ENCODE measurements at places on chromosomes 6 and 20.

GRCh38 chr6:157514659-157515496 is 133.9 kb downstream of the ZDHHC14 start:
- no peak for DNase-seq

DNA sequence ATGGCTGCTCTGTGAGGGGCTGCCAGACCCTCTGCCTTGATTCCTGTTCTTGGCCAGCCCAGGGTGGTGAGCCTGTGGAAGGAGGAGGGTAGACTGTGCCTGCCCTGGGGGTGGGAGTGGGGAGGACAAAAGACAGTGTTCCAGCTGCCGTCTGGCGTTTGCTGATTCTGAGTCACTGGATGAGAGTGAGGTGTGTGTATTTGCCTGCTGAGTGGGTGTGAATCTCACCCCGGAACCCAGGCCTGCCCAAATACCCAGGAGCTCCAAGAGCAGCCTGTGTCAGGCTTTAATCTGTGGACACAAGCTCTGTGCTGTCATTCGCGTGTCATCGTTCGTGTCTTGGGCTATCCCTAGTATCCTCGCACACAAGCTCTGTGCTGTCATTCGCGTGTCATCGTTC is 2.6 kb upstream of the LKAAEAR1 start:
- no peak for DNase-seq

- no peak for DNase-seq
Measured at GRCh38 chr6:38239719-38240451, 399.8 kb downstream of the BTBD9 start.

GRCh38 chr6:89482126-89482525 is 49.2 kb downstream of the ANKRD6 start:
- no peak for DNase-seq

DNA sequence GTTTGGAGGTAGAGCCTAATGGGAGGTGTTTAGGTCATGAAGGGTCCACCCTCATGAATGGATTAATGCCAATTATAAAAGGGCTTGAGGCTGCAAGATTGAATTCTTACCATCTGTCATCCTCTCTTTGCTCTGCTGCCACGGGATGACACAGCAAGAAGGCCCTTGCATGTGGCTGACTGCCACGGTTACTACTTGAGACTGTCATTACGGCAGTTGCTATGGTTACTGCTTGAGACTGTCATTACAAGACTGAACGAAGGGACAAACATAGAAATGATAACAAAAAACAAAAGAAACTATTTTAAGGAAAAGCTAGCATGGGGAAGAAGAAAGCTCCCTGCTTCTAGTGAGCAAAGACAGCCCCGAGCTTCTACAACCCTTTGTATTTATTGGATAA is 715.0 kb downstream of the TFAP2A start:
- DNase-seq: no peak

DNA sequence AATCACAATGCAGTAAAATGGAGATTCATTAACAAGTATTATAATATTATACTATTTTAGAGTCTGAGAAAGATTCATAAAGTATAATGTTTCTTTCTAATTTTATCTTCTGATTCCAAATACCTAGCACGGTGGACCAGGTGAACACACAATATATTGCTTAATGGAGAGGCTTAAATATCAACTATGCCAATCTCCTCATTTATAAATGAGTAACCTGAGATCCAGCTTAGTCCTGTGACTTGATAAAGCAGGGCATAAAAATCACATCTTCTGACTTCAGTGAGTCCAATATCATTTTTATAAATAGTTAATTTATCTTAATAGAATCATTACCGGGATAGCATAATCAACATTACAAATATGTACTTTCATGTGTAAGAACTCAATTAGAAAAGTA is 144.4 kb upstream of the GJE1 start:
- no peak for DNase-seq

DNA sequence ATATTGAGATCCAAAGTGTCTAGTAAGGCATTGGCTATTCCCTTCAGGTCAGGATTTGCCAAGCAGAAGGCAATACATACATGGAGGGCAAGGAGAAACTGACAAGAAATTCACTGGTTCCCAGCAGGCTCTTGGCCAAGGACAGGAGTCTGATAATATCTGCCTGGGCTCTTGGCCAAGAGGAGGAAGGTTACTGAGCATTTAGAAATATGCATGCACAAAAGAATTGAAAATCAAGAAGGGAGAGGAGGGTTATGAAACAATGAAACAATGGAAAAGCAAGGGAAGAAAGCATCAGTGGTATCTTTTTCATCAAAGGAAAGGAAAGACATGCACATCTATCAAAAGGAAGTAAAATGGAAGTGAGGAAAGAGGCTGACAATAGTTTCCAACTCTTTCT is 42.4 kb downstream of the ARHGAP18 start:
- no peak for DNase-seq

DNA sequence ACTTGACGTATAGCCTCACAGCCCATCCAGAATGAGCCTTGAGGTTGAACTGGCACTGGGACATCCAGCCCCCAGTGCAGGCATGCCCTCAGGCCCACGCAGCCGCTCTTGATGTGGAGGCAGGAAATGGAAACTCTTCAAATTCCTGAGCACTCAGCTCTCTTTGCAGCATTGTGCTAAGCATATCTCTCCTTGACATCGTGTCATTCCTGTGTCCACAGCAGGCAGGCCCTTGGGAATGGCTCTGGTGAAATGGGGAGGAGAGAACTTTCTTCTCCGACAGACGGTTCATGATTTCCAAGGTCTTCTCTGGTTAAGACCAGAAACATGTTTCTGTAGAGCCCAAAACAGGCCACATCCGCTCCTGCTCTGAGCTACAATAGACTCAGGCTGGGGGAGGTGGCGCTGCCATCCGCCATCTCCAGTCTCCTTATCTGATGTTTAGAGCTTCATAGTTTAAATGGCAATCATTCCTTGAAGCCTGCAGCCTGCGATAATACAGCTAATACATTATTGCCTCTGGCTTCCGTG is 248.8 kb downstream of the CDH4 start:
- DNase-seq: no peak

GRCh38 chr20:51995551-51995951 is 193.2 kb upstream of the SALL4 start:
- DNase-seq: no peak

DNA sequence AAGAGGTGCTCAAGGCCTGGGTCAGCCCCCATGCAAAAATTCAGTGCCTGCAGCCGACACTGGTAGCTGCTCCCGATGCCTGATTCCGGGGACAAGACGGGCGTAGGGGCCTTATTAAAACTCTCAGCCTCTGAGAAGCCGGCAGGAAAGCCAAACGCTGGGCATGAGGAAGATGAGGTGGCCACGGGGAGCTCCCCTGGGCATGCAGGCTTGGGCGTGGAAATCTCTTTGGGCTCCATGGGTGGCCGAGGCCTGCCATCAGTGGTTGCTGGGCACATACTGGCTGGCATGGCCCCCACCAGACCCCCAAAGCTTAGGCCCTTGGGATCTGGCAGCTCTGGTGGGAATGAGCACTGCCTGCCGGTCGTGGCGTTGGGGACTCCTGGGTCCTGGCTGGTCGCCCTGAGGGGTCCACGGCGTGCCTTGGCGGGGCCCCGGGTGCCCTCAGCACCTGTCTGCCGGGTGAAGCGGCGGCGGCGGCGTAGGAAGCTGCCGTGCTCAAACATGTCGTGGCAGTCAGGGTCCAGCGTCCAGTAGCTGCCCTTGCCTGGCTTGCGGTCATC is 586 bp downstream of the FOXS1 start:
- DNase-seq: no peak

GRCh38 chr20:29325304-29325640 is 1932.2 kb upstream of the DEFB115 start:
- DNase-seq: no peak

DNA sequence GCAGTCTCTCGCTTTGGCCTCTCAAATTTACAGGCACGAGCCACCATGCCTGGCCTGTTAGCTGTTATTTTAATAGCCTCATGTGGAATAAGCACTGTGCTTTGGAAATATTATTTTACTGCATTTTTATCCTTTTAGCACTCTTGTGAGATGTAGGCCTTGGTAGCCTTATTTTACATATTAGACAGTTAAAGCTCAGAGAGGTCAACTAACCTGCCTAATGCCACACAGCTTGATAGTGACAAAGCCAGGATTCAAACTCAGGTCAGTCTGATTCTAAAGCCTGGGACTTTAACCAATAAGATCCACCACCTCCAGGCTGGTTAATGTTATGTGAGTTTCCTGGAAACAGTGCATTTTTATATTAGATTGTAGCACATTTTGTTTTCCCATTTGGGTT is 9.5 kb downstream of the TNFAIP3 start:
- no peak for DNase-seq

All from stimulated activated CD4-positive, alpha-beta T cell treated with anti-CD3 and anti-CD28 coated beads, Interleukin-1b, Interleukin-23, amount 100 ng/mL, for 1 hour (primary cell).